Fibroblast of skin of right biceps (primary cell): ENCODE measurements at places on chromosomes 5 and 9.

DNA sequence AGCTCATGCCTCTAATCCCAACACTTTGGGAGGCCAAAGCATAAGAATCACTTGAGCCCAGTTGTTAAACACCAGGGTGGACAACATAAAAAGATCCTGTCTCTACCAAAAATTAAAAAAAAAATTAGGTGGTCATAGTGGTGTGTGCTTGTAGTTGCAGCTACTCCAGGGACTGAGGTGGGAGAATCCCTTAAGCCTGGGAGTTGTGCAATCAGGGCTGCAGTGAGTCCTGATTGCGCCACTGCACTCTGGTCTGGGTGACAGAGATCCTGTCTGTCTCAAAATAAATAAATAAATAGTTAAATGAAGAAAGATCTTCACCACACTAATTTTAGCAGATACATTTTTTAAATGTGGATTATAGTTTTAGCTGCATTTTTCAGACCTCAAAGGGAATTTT lies 433.2 kb downstream of the MAT2B start:
- peak; percentile 16 for DNase-seq

DNA sequence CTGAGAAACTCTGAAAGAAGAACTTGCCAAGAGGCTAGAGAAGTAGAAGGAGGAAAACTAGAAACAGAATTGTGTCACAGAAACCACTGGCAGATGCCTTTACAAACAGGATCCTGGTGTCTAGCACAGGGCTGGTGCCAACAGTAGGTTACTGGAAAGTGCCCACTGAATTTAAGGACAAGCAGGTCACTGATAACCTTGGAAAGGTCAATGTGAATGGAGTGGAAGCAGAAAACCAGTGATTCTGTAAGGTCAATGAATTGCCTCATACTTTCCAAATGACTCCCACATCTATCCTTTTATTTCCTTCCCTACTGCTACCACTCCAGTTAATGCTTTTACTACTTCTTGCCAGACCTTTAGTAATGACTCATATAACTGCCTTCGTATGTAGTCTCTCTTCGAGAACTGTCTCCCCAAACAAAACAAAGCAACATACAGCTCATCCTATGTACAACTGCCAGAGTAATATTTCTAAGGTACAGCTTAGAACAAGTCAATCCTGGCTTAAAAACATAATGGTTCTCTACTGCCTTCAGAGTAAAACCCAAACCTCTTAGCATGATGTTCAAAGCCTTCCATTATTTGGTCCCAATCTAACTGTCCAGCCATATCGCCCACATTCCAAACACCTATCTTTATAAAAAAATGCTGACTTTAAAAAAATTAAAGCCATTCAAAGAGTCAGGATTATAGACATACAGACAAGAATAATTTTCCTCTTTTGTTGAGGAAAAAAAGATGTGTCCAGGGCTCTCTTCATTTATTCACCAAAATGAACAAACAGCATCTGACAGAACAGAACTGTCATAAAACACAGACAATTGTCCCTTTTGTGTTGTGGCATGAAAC lies 52.5 kb downstream of the NR3C1 start:
- peak; percentile 91 for DNase-seq

DNA sequence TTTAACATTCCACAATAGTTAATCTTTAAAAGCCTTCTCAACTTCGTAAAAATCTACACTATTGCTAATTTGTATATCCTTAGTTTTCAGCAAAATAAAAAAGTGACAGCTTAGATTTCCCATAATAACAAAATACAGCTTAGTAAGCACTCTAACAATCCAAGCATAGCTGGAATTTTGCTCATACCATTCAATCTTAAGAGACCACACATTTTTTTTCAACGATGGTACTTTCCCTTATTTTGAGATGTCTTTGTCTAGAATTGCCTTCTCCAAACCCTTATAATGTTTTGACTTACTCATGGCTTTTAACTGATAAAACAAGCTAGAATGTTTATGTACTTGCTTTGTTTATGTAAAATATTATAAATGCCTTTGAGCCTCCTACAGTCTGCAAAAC lies 65.6 kb downstream of the HOMER1 start:
- DNase-seq, result peak; percentile 74

GRCh38 chr5:71830681-71831539 lies 111.8 kb downstream of the CARTPT start:
- DNase-seq, result peak; percentile 96

GRCh38 chr5:148333262-148333849 lies 2.0 kb upstream of the SPINK9 start:
- no peak for DNase-seq

DNA sequence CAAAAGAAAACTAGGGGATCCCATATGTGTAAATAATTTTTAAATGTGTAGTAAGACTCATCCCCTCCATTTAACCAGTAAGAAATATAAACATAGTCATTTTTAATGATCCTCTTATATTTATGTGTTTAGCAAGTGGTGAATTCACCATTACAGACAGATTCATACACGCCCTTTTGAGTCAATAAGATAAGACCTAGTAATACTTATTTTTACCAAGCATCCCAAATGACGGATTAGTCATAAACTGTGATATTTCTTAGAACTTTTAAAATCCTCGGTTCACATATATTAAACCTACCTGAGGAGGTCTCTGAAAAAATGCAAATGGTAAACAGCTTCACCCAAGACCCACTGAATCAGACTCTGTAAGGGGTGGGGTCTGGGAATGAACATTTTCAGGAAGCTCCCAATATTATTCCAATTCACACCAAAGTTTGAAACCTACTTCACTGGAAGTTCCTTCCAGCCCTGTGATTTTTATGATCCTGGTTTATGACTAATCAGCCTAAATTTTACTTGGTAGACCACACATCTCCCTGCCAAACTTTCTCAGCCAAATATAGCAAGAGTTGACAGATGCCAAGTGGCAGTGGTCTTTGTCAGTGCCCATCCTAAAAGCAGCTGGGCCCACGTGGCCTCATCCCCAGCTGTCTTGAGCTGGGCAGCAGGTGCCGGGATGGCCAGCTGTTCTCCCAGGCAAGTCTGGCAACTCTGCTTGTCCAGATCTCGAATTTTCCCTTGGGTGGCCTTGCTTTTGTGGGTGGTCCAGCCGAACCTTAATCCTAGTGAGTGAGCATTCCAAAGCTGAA lies 559.0 kb upstream of the RGMB start:
- peak; percentile 70 for DNase-seq

DNA sequence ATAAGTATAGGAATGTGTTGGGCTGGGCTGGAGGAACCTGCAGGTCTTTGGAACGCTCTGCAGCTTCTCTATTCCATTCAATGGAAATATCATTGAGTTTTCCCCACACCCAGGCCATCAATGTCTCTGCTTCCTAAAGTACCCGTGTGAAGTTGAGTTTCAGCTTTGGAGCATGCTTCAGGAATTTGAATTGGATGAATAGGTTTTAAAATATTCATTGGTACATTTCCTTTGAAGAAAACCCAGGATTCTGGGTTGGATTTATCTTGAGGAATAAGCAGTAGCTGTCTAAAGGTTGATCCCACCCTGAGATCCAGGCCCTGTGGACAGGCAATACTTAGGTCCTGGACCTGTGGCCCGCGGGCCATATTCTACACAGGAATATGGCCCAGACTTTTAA lies 37.3 kb downstream of the INSYN2B start:
- DNase-seq, result peak; percentile 59

- DNase-seq, result no peak
Observed at GRCh38 chr9:20320921-20321320, 301.4 kb downstream of the MLLT3 start.

GRCh38 chr9:77488439-77489126 lies 159.5 kb downstream of the GNA14 start:
- DNase-seq, result peak; percentile 52

DNA sequence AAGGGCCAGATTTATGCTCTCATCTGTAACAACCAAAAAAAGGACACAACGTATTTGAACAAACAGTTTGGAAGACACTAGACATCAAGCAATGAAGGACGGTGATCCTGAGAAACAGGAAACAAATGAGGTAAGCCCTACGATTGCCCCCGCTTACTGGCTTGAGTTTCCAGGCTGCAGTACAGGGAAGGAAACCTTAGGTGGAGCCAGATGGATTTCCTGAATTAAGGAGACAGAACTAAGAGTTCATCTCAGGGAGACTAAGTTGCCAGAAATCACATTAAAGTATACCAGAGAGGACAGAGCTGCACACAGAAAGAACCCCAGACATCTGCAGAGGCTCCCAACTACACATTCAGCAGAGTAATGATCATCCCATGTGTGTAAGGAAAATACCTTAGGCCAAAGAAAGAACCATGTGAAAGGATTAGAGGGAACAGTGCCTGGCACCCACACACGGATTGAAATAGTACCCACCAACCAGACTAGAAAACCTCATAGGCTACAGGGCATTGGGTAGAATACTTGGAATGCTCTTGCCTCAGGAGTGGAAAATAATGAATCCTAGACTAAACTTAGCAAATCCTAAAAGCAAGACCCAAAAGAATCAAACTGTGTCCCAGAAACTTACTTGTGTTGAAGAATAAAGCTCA lies 99.3 kb upstream of the NIPBL start:
- peak; percentile 7 for DNase-seq

GRCh38 chr5:122358372-122358979 lies 46.4 kb downstream of the SNCAIP start:
- DNase-seq, result no peak

GRCh38 chr9:114820776-114821501 lies 15.1 kb upstream of the TNFSF15 start:
- DNase-seq, result no peak

DNA sequence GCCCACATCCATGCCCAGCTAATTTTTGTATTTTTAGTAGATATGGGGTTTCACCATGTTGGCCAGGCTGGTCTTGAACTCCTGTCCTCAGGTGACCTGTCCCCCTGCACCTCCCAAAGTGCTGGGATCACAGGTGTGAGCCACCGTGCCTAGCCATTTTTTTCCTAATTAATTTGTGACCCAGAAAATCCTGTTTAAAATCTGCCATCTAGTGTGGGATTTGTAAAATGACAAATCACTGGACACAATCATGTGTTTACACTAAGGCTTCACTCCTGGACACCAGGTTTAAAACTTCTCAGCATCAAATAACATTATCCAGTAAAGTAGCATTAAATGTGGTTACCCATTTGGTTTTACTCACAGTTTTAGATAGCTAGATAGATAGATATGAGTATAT lies 18.6 kb upstream of the KDM4C start:
- DNase-seq, result no peak

DNA sequence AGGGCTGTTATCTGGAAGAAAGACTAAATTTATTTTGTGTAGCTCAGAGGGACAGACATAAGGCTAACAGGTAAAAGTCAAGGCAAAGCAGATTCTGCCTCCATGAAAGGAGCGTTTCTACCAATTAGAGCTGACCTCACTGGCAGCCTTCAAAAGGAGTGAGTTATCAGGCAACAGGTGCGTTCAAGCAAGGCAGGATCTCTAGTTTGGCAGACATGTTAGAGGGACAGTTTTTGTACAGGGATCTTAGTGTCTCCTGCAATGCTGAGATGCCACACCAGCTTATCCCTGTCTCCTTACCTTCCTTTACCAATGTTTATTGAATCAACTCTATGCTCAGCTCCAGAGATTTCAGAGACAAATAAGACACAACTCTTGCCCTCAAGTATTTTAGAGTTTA lies 73.8 kb downstream of the NRG2 start:
- no peak for DNase-seq

GRCh38 chr5:167790462-167791260 lies 500.8 kb upstream of the WWC1 start:
- peak; percentile 86 for DNase-seq

DNA sequence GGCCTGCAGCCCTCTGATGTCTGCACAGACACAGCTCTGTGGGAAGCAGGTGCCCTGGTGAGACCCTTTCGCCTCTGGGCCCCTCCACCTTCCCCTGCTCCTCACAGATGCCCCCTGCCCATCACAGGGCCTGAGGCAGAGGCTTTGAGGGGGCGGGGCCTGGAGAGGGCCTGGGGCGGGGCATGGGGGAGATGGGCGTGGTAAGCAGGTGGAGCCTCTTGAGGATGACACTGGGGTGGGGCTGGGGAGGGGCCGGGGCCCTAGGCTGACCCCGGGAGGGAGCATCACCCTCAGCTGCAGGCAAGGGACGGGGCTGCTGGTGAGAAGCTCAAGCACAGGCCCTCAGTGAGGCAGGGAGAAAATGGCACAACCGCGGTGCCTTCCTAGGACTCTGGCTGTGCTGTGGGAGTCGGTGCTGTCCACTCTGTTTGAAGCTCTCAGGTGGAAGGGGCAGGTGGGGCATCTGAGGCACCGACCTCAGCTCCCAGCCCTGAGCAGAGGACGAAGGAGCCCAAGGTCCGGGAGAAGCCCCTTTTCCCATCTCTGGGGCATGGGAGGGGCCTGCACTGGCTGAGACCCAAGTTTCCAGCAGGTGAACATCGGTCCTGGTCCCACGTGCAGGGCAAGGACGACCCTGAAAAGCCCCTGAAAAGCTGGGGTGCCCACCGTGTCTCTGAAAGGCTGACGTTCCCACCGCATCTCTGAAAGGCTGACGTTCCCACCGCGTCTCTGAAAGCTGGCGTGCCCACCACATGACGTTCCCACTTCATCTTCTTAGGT lies 17.5 kb upstream of the SLC9A3 start:
- no peak for DNase-seq

DNA sequence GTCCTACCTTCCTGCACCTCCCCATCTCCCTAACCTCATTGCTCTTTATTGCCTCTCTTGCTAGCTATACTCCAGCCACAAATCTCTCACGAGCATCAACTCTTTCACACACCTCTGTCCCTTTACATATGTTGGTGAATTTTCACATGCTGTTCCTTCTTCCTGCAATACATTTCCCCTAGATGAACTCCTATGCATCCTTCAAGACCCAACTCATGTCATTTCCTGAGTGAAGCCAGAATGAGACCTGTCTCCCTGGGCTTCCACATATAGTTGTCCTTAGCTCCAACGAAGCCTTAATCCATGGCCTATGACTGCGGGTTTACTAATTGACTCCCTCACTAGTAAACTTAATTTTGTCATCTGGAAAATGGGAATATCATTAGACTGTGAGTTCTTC lies 297.3 kb upstream of the PANK3 start:
- DNase-seq, result no peak

GRCh38 chr9:35579130-35579529 lies 25.9 kb upstream of the TESK1 start:
- DNase-seq, result no peak

DNA sequence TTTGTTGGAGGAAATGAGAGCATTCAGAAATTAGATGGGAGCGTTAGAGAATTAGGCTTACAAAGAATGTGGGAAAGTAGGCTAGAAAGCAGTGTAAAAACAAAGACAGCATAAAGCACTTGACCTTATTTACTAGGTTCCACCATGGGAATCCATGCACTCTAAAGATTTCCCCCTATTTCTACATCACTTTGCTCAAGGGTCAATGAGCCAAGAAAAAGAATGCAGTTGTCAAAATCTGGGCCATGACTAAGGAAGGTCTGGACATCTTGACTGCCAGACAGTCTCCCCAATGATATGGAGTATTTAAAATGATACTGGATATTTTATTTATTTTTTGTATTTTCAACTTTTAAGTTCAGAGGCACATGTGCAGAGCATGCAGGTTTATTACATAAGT lies 3.4 kb downstream of the TLR4 start:
- DNase-seq, result no peak

- DNase-seq, result peak; percentile 65
Observed at GRCh38 chr5:154478224-154478565, at the start of gene HAND1. TSS of gene HAND1 (minus strand) at chr5:154478227. CDS start at chr5:154478008, 219 bp downstream.
